ENCODE measurements at places on chromosomes 6 and 20.

DNA sequence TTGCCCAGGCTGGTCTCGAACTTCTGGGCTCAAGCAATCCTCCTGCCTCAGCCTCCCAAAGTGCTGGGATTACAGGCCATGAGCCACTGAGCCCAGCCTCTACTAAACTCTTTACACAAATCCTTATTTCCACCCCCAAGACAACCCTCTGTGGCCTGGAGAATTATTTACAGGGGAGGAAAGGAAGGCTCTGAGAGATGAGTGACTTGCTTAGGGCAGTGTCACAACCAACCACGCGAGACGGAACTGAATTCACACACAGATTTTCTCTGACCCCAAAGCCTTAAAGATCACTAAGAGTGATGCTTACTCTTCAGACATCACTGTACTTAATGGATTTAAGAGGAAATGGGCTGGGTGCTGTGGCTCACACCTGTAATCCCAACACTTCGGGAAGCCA lies 86.2 kb downstream of the RIPOR3 start:
- no peak for DNase-seq
- no peak overlapping the region for H3K4me3 ChIP-seq
- no peaks in the 10 kb centered on the region for H3K4me1 ChIP-seq
- H3K27me3 ChIP-seq, result peaks cover 2% of the 10 kb centered on the region

GRCh38 chr6:150169609-150170008 lies 26.8 kb downstream of the PPP1R14C start:
- H3K27me3 ChIP-seq, result peaks cover 11% of the 10 kb centered on the region
- H3K4me1 ChIP-seq, result peaks cover 7% of the 10 kb centered on the region
- H3K4me3 ChIP-seq, result no peak overlapping the region
- H3K36me3 ChIP-seq, result no peaks in the 10 kb centered on the region
- no peak overlapping the region for H3K27ac ChIP-seq

DNA sequence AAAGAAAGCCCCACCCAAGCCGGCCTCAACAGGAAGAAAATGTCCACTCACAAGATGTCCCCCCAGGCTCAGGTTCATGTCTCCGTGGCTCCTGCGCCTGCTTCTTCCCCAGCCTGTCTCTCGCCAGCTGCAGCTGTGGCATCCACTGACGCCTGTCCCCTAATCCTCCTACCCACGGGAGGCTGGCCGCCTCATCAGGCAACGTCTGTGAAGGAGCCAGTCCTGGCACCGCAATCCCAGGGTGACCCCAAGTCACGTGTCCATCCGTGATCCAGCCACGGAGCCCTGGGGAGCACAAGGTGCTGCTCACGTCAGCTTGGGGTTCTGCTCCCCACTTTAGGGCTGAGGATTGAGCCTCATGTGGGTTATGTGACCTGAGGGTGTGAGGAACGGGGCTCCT lies 640.3 kb downstream of the CDH26 start:
- H3K4me1 ChIP-seq, result no peaks in the 10 kb centered on the region
- DNase-seq, result no peak
- H3K36me3 ChIP-seq, result no peaks in the 10 kb centered on the region
- H3K27ac ChIP-seq, result no peak overlapping the region
- H3K27me3 ChIP-seq, result no peaks in the 10 kb centered on the region

GRCh38 chr6:14791526-14791925 lies 454.3 kb upstream of the JARID2 start:
- DNase-seq, result no peak
- no peak overlapping the region for H3K27ac ChIP-seq
- H3K4me1 ChIP-seq, result peaks cover 9% of the 10 kb centered on the region
- no peak overlapping the region for H3K4me3 ChIP-seq
- H3K36me3 ChIP-seq, result no peaks in the 10 kb centered on the region

- H3K4me3 ChIP-seq, result no peak overlapping the region
- DNase-seq, result no peak
- H3K4me1 ChIP-seq, result no peaks in the 10 kb centered on the region
- H3K27me3 ChIP-seq, result no peaks in the 10 kb centered on the region
- no peaks in the 10 kb centered on the region for H3K36me3 ChIP-seq
- H3K27ac ChIP-seq, result no peak overlapping the region
These were observed 327.9 kb upstream of the MARCKS start for GRCh38 chr6:113529196-113529595.

DNA sequence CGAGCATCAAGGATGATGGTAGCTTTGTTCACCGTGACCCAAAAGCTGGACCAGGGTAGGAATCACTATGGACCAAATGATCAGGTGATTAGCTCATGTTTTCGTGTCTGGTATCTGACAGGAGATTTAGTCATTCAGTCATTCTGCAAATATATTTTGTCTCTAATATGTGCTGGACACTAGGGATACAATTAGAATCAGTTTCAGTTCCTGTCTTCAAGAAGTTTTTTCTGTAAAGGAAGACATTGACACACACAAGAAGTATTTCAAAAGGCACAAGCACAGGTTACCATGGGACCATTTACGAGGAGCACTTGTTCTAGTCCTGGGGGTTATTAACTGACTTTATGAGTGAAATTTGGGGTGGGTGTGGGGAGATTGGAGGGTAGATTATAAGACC lies 244.9 kb downstream of the HIVEP2 start:
- H3K27me3 ChIP-seq, result no peaks in the 10 kb centered on the region
- H3K4me3 ChIP-seq, result no peak overlapping the region

GRCh38 chr6:157068691-157069324 lies 254.5 kb downstream of the TMEM242 start:
- H3K27me3 ChIP-seq, result no peaks in the 10 kb centered on the region
- H3K4me1 ChIP-seq, result peaks cover 46% of the 10 kb centered on the region
- H3K36me3 ChIP-seq, result peaks cover 8% of the 10 kb centered on the region

- no peaks in the 10 kb centered on the region for H3K4me1 ChIP-seq
- peaks cover 14% of the 10 kb centered on the region for H3K27me3 ChIP-seq
- H3K4me3 ChIP-seq, result no peak overlapping the region
- no peak for DNase-seq
These were observed 253.2 kb downstream of the PLCB1 start for GRCh38 chr20:8385247-8385646.

- H3K36me3 ChIP-seq, result no peaks in the 10 kb centered on the region
- no peaks in the 10 kb centered on the region for H3K4me1 ChIP-seq
- H3K27ac ChIP-seq, result no peak overlapping the region
- H3K4me3 ChIP-seq, result no peak overlapping the region
- H3K27me3 ChIP-seq, result no peaks in the 10 kb centered on the region
- DNase-seq, result no peak
These were observed 497.0 kb downstream of the MAFB start for GRCh38 chr20:40192081-40192480.

DNA sequence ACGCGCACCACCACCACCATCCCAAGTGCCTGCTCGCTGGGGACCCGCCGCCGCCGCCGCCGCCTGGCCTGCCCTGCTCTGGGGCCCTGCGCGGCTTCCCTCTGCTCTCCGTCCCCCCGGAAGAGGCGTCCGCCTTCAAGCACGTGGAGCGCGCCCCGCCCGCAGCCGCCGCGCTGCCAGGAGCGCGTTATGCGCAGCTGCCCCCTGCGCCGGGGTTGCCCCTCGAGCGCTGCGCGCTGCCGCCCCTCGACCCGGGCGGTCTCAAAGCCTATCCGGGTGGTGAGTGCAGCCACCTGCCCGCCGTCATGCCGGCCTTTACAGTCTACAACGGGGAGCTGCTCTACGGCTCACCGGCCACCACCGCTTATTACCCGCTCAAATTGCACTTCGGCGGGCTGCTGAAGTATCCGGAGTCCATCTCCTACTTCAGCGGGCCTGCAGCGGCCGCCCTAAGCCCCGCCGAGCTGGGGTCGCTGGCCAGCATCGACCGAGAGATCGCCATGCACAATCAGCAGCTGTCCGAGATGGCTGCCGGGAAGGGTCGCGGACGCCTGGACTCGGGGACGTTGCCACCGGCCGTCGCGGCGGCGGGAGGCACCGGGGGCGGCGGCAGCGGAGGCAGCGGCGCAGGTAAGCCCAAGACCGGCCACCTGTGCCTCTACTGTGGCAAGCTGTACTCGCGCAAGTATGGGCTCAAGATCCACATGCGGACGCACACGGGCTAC lies 7.2 kb downstream of the PRDM13 start:
- H3K36me3 ChIP-seq, result peaks cover 2% of the 10 kb centered on the region
- peak overlapping the region; percentile 66 for H3K4me3 ChIP-seq
- H3K27me3 ChIP-seq, result peaks cover 80% of the 10 kb centered on the region
- peaks cover 27% of the 10 kb centered on the region for H3K4me1 ChIP-seq
- no peak overlapping the region for H3K27ac ChIP-seq
- DNase-seq, result no peak

DNA sequence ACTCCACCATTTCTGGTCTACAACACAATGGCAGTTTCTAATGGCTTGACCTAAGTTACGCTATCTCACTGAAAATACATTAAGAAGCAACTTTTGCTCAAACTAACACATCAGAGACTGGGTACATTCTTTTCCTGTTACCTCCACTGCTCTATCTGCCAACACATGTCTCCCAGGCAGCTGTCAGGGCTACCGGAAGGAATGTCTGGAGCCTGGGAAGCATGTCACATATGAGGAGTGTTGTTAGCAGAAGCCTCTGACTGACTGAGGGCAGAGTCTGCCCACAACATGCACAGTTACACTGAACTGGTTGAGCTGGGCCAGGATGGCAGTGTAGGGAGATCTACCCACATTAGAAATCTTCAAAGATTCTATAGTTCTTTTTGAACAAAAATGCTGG lies 264.5 kb downstream of the KIF16B start:
- no peak overlapping the region for H3K4me3 ChIP-seq
- H3K4me1 ChIP-seq, result no peaks in the 10 kb centered on the region
- no peak overlapping the region for H3K27ac ChIP-seq
- no peaks in the 10 kb centered on the region for H3K36me3 ChIP-seq
- H3K27me3 ChIP-seq, result no peaks in the 10 kb centered on the region

DNA sequence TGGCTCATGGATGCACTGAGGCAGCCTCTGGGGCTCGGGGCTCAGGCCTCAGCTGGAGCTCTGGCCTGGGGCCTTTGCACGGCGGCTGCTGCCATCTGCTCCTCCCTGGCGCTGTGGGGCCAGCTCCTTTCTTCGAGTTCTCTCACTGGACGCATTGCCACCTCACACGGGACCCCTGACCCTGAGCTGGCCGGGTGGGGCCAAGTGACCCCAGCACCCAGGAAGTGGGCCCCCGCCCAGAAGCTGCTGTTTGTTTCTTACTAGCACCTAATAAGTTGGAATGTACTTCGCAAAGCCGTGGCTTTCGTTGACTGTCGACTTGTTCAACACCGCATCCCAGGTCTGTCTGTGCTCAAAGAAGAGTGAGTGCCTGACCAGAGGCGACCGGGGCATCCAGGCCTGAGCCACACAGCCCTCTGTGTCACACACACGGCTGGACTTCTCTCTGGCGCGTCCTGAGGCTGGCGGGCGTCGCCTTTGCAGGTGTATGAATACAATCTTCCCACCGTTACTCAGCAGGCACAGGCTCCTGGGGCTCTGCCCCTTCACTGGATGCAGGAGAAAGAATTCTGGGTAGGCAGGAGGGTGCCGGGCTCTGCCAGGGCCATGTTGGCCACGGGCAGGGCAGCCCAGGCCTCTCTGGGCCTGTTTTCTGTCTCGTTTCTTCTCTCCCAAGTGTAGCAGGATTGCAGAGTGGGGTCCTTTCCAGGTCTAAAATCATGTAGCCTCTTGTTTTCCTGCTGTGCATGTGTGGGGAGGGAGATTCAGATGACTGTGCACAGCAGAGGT lies 112.9 kb downstream of the DLL1 start:
- DNase-seq, result no peak
- H3K4me1 ChIP-seq, result no peaks in the 10 kb centered on the region

- DNase-seq, result no peak
- no peak overlapping the region for H3K4me3 ChIP-seq
- peaks cover 1% of the 10 kb centered on the region for H3K36me3 ChIP-seq
- peaks cover 47% of the 10 kb centered on the region for H3K27me3 ChIP-seq
These were observed 11.5 kb downstream of the CALHM6 start for GRCh38 chr6:116472706-116473105.
